NCI-H526 treated with DMSO at 0.1 percent for 48 hours (cell line): ENCODE measurements at places on chromosomes 4 and X.

DNA sequence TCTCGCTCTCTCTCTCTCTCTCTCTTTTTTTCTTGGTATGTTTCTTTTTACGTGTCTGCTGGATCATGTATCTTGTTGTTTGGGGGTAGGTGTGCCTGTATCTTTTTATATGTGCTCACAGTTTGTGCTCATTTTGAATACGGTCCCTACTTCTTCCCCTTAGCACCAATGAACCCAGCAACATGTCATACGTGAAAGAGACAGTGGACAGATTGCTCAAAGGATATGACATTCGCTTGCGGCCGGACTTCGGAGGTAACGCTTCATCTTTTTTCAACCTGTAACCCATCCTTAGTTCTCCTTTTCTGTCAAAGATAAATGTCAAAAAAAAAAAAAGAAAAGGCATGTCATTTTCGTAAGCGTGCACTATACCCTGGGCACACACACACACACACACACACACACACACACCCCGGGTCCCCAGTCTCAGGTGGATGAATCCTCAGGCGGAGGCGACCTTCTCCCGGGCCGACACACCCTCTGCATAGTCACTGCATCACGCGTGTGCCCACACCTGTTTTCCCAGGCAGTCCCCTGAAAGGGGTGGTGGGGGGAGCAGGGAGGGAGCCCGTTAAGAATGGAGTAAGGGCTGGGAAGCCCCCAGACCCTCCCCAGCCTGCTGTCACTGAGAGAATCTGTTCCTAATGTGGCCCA, 511 bp downstream of the GABRB1 start:
- DNase-seq: peak; percentile 19

- no peak for DNase-seq
Observed at GRCh38 chr4:85701861-85702321, 226.9 kb downstream of the ARHGAP24 start.

DNA sequence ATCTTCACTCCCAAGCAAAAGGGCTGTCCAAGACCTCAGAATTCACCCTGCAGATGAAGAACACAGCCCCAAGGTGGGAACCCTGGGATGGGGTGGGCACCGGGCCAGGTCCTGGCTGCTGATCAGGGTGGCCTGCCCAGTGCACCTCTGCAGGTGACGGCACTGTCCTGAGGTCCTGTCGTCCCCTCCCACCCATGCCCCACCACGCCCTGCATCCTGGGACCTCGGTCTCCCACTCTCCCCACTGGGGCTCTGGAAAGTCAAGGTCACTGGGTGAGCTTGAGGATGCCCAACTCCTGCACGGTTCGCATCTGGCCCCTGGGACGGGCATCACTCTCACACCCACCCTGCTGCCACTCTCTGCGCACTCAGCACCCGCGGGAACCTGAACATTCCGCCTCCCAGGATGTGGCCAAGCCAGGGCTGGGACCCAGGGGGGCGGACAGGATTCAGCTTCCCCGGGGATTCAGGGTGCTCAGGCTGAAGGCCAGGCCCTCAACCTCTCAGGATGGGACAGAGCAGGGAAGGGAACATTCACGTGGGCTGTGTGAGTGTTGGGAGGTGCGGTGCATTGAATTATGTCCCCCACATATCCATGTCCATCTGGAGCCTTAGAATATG, 115.9 kb downstream of the CPZ start:
- no peak for DNase-seq

DNA sequence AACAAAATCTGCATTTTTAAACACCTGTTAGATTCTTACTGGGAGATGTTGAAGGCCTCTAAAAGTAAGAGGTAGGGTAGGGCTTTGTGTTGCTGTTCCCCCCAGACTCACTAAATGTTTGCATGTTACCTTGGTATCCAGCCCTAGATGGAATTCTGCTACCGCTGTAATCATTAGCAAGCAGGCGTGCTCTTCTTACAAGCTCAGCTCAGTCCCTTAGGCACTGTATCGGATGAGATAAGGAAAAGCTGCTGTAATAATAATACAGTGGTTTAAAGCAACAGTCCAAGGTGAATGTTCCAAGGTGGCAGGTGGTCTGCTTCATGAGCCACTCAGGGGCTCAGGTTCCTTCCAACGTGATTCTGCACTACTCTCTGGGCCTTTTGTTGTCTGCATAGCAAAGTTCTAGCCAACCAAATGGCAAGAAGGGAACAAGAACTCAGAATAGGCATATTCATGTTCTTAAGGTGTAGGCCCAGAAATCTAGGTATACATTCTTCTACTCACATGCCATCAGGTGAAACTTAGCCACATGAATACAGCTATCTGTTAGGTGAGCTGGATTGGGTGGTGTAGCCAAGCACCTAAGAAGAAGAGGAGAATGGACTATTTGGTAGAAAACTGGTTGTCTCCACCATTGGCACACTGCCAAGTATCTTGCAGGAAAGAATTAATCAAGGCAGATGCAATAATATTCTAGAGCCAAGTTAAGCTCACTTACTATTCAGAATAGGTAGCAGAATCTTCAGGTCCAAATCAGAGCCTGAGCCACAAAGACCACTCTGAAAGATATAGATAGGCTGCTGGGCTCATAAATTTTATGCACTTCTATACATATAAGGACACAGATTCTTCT, 46.0 kb downstream of the COQ2 start:
- no peak for DNase-seq

- no peak for DNase-seq
Observed at GRCh38 chr4:8745826-8746225, 125.8 kb downstream of the HMX1 start.

DNA sequence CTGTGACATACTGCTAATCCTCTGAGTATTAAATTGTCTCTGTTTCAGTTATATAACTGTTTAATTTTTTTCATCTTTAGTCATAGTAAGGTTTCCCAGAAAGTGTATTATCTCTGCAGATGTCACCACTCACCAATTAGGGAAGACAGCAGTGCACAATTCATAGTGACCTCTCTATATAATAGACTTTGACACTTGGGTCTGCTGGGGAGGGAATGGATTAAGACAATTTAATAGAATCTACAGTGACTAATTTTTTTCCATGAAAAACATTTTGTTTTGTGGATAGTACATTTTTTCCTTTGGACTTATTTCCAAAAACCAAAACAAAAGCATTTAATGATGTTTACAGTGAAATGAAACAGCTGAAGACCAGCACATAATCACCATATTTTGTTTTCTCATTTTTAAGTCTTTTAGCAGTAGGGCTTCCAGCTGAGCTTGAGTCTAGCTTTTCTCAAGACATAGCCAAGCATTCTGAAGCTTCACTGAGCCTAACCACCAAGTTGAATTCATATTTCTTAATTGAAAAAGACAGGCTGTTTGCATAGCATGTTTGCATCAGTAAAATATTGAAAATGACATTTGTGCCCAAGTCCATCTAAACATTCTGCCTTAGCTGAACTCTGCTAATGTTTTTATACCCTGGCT, 69.5 kb downstream of the PCDH19 start:
- no peak for DNase-seq

- no peak for DNase-seq
Observed at GRCh38 chr4:98411731-98412130, 150.5 kb downstream of the RAP1GDS1 start.

GRCh38 chrX:1507511-1508463, 29.2 kb downstream of the P2RY8 start:
- DNase-seq: no peak

DNA sequence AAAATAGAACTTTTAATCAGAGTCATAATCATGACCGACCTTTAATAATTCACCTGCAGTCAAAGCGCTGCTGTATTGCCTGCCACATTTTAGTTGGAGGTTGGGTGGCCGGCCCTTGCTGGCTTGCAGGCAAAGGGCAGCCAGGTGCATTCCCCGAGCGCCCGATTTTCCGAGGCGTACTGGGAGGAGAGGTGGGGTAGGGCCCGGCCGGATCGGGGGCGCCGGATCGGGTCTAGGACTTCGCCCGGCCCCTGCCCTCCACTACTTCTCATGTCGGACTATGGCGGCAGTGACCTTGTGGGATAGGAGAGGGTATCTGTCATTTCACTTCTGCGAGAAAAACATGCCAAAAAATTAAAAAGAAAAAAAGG, 2.5 kb upstream of the RS1 start:
- peak; percentile 74 for DNase-seq

DNA sequence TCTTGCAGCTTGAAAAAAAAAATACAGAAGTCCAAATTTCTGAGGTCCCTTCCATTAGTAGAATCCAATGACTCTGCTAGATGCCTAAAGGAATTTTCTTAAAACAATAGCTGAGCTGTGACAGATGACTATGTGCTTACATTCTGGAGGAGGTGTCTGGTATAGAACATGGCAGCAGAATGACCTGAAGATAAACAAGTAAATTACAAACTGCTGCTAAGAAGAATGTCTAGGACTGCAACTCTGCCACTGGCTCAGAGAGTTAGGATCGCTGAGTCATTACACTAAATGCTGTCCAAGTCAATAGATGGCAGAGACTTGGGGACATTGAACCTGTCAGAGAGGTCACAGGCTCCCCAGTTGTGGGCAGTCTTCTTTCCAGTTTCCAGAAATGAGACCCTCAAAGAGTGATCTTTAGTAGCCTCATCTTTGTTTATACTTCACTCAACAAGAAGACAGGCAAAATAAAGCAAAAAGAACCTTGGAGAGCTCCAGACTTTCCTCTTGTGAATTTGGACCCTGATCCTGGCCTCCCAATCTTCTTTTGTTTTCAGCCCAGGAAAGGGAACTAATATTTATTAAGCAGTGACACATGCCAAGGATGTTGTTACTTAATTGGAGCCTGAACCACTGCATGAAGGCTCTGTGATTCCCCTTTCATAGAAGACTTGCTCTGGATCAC, 56.4 kb upstream of the SCML1 start:
- no peak for DNase-seq

- no peak for DNase-seq
Observed at GRCh38 chr4:71288875-71289274, 49.9 kb upstream of the SLC4A4 start.

DNA sequence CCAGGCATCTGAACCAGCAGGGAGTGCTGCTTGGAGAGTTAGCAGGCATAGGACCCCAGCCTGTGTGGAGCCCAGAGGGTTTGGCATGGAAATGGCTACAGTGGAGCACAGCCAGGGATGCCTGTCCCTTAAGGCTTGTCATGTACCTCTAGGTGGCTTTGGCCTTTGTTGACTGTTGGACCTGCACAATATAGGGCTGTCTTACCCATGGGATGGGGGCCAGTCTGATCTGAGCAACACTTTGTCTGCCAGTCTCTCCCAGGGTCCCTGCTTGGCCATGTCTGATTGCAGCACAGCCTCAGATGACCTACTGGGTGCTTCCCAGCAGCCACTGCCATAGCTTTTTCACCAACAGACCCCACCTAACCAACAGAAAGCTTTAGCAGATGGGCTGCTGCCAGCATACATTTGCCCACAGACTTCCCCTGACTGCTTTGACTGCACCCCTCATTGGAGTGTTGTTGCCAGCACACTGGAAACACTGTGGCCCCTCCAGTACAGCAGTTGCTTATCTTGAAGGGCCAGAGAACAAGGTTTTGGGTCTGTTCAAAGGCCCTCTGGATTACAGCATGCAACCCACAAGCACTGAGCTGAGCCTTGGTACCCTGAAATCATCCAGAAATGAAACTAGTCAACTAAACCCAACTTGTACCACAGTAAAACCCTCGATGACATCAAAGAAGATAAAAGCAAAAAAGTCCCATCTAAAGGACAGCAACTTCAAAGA, 22.1 kb downstream of the ANAPC10 start:
- DNase-seq: no peak

GRCh38 chr4:80201252-80202151, 4.2 kb downstream of the PRDM8 start:
- no peak for DNase-seq

GRCh38 chr4:86403575-86403974, 43.7 kb upstream of the MAPK10 start:
- DNase-seq: no peak

GRCh38 chr4:183399126-183399522, 45.3 kb upstream of the CDKN2AIP start:
- DNase-seq: no peak

GRCh38 chr4:22478426-22478825, 37.4 kb downstream of the ADGRA3 start:
- DNase-seq: no peak

- DNase-seq: peak; percentile 73
Observed at GRCh38 chrX:46573331-46573891, at the start of gene CHST7. CHST7 (plus strand) TSS chrX:46573765; CDS start chrX:46573932, 167 bp downstream.
